Muscle of leg (tissue), 16 donors: ENCODE measurements at places on chromosomes 12 and 14. TPM values are rescaled to one million over a fixed set of nuclear protein-coding genes. Genes with fewer than 3 reads are reported as not detected.

The OTUB2 gene
- 0.76 TPM for polyA plus RNA-seq

The NEUROD4 gene
- polyA plus RNA-seq, result not detected

The TMEM253 gene
- 0.82 TPM for polyA plus RNA-seq

The FITM1 gene
- polyA plus RNA-seq, result 113 TPM

The ISM2 gene
- 0.08 TPM for polyA plus RNA-seq

DNA sequence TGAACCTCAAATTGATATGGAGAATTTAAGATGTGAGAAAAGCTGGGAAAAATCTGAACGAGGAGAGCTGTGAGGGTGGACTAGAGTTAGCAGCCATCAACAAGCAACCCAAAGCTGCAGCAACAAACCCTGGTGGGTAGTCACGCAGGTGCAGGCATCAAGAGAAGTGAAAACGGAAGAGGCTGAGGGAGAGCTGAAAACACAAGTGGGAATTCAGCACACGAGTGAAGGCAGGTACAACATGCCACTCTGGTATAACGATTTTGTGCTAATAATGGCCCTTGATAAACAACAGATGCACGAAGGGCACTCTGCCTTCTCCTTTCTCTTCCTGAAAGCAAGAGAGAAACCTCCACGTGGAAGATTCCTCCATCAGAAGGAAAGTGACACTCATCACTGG is 11.5 kb downstream of the TCL1B start:
- no peak for DNase-seq

- peak; percentile 26 for DNase-seq
Observed at GRCh38 chr12:127559349-127560040, 707.5 kb upstream of the TMEM132C start.

DNA sequence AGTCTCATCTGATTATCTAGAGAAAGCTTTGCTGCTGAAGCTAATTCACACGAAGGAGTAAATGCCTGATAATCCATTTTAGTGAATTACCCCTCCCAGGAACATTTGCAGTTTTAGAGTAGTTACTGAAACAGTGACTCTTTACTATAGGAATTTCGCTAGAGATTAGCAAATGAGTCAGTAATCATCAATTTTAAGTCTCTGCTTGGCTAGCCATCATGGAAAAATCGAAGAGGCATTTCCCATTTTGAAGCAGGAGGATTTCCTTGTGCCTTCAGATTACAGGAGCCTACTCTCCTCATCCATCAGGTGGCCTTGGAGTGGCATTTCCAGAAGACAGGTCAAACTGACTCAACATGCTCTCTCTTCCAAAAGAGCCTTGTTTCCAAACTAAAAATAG is 154.5 kb downstream of the EGLN3 start:
- DNase-seq, result no peak

DNA sequence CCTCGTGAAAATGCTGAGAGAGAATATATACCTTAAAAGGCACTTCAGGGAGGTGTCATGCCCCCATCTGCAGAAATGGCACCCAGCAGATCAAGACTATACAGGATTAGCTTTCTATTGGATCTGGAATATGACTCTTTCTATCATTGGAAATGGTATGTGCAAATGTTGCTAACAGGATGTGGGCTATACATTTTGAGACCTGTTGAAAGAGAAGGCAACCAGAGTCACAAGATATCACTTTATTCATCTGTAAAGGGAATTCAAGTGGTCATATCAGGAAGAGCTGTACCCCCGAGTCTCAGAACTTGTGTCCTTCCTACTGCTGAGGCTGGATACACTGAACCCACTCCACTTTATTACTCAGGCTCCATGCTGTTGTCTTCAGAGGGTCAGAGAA is 46.1 kb upstream of the FRMD6 start:
- DNase-seq, result no peak

DNA sequence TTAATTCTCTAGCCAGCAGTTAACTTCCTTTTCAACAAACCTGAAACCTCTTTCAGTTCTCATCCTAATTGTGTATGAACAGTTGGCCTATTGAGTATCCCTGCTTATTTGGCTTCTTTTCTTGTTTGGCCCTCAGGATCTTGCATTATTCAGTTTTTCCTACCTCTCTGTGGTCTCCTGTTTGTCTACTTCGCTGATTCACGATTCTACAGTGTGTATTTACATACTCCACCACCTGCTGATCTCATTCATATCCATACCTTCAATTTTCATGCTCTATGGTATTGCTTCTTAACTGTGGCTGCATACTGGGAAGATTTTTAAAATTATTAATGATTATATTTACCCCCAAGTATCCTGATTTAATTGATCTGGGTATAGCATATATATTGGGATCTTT is 56.4 kb downstream of the RASSF9 start:
- DNase-seq, result no peak

DNA sequence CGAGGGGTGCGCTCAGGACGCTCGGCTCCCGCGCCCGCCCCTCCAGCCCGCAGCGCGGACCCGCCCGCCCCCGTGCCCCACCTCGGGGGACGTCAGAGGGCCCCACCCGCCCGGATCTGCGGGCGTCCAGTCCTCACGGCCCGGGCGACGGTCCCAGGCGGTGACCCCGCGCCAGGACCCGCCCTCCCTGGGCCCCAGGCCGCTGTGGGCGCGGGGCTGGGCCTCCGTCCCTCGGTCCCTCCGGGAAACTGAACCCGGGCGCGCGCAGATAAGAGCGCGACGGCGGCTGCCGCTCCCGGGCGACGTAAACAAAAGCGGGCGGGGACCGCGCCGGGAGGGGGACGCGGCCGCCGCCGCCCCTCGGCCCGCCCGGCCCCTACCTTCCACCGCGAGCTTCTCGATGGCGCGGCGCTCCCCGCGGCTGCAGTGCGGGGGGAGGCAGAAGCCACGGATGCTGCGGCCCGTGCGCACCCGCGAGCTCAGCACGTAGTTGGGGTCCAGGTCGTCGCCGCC is 1.1 kb downstream of the CKB start:
- DNase-seq, result no peak

GRCh38 chr12:64139021-64139420 is 83.1 kb downstream of the KICS2 start:
- DNase-seq, result no peak

GRCh38 chr12:116006141-116006540 is 271.4 kb downstream of the MED13L start:
- DNase-seq, result no peak

- peak; percentile 65 for DNase-seq
Observed at GRCh38 chr12:77817276-77817675, 13.4 kb upstream of the NAV3 start.

DNA sequence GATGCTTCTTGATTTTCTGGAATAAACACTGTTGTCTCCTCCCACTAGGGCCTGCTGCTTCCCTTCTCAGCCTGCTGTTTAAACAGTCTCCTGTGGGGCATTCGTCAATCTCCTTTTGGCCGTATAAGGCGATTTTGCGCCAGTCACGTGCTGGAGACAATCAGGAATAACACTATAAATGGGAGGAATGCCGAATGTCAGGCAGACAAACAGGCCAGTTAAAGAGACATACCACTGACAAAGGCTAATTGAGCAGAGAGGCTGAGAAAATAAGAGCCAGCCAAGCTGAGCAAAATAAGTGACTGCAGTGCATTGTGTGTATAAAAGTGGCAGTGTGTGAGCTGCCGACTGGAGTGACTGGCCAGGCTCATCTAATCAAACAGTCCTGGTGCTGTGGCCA is 23.3 kb downstream of the DMAC2L start:
- DNase-seq, result peak; percentile 96

GRCh38 chr12:43937947-43938346 is 102.1 kb downstream of the TMEM117 start:
- no peak for DNase-seq

GRCh38 chr12:105220150-105220928 is 15.6 kb downstream of the APPL2 start:
- no peak for DNase-seq

DNA sequence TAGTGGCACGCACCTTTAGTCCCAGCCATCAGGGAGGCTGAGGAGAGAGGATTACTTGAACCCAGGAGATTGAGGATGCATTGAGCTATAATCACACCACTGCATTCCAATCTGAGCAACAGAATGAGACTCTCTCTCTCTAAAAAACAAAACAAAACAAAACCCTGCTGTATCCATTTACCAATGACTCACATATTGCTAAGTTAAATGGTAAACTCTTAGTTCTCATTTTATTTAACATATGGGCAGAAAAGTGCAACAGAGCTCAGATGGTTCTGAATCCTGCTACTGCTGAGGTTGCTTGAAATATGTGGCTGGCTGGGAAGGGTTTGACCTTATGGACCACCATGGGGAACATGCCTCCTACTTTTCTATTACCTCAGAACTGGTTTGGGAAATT is 33.7 kb upstream of the CCNT1 start:
- no peak for DNase-seq

DNA sequence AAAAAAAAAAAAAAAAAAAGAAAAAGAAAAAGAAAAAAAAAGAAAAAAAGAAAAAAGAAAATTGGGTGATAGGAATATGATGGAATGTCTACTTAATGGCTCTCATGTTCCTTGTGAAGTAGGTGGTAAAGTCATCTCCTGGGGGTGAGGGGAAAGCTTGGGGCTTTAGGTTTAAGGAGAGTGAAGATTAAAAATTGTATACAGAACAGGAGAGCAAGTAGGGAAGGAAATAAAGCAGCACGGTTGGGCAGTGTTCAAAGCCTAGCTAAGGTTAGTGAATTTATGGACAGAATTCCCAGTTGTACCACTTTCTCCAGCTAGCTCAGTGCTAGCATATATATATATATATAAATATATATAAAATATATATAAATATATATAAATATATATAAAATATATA is 40.0 kb upstream of the SLC2A13 start:
- no peak for DNase-seq
